ENCODE measurements at places on chromosomes 1 and 21.

DNA sequence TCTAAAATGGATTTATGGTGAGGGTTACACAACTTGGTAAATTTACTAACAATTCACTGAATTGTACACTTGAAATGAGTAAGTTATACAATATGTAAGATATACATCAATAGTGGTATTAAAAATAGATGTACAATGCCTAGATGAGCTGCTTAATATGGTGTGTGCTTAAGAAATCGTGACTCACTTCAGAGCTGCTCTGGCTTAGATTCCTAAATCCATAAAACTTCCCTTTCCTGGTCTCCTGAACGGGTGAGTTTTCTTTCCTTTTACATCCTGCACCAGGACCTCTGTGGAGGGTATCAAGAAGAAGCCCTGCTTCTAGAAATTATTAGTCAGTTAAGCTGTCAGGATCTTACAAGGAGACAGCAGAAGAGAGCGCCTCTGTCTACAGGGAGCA, 30.4 kb downstream of the H3-3A start:
- DNase-seq: no peak

- DNase-seq: no peak
Measured at GRCh38 chr1:27405074-27405473, 12.7 kb downstream of the GPR3 start.

DNA sequence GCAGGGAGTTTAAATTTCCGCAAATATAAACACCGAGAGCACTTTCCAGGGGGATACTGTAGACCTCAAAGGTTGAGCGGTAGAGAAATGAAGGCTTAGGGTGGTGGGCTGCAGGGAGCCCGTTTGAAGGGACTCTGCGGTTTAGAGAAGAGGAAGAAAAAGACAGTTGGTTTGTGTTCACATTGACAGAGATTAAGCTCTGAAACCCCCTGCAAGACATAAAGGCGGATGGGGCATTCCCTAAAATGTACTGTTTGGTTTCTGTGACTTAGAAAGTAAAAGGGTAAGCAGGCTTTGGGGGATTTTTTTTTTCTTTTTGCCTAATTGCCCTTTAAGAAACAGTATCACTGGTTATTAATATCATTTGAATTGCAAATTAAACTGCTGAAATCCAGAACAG, 1.3 kb downstream of the KAZN start:
- DNase-seq: no peak

GRCh38 chr1:145736191-145736590, 16.9 kb downstream of the CD160 start:
- no peak for DNase-seq

DNA sequence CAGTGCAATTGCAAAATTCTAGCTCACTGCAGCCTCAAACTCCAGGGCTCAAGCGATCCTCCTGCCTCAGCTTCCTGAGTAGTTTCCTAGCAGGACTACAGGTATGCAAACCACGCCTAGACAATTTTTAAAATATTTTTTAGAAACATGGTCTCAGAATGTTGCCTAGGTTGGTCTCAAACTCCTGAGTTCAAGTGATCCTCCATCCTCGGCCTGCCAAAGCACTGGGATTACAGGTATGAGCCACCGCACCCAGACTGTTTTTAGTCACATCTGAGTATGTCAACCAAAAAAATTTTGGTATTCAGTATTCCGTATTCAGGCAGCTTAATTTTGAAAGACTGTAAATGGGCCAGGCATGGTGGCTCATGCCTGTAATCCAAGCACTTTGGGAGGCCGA, 11.2 kb downstream of the TARBP1 start:
- DNase-seq: no peak

DNA sequence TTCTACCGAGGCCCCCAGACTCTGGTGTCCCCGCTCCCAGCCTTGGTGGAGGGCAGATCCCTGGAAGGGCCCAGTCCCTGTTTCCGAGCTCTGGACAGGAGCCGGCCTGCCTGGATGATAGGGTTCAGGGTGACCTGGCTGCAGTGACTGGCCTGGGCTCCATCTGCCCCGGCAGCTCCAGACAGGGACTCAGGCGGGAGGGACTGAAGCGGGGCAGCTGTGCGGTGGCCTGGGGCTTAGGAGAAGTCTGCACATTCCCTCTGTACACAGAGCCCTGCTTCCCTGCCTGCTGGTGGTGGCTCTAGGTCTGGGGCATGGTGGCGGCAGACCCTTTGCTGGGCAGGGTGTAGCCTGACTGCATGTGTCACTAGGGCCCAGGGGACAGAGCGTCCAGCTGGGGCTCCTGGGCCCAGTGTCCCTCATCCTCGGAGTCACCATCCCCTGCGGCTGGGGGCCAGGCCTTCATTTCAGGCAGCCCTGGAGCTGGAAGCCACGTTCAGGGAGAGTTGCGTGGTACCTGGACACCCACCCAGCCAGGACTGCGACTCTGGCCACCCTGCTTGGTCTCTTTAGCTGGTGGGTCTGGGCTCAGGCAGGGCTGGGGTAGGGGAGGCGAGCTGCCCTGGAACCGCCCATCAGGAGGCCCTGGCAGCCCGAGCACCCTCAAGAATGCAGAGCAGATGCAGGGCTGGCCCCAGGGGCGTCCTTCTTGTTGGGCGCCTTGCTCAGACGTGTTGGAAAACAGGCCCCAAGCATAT, 9.6 kb downstream of the ARHGEF16 start:
- no peak for DNase-seq

DNA sequence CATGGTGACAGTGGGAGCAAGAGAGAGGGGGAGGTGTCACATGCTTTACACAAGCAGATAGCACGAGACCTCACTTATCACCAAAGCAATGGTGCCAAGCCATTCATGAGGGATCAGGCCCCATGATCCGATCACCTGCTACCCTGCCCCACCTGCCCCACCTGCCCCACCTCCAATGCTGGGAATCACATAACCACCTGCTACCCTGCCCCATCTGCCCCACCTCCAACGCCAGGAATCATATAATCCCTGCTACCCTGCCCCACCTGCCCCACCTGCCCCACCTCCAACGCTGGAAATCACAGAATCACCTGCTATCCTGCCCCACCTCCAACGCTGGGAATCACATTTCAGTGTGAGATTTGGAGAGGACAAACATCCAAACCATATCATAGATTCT, 10.6 kb upstream of the AIRE start:
- no peak for DNase-seq

DNA sequence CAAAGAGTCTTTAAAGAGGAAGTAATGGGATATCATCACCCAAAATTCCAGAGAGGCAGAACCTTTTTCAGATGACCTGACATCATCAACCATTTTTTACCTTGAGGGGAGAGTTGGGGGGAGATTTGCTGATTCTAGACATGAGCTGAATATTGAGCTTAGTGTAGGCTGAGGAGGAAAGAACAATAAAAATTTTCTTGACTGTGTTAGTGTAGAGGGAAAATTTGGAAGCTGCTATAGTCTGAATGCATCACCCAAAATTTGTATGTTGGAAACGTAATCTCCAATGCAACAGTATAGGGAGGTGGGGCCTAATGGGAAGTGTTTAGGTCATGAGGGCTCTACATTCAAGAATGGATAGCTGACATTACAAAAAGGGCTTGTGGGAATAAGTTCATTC, 17.8 kb upstream of the CD84 start:
- DNase-seq: no peak

DNA sequence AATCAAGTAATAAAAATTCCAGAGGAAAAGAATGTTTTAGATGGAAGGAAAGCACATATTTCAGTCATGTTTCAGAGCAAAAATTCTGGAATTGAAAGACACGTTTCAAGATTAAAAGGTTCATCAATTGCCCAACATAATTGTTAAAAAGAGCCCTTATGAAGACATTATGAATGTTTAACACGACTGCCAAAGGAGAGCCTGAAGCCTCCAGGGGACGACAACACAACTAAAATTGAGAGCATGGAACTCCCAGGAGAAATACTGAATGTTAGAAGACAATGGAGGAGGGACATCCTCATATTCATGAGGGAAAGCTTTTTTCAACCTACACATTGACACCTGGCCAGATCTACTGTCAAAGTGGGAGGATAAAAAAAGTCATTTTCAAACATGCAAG, 16.0 kb downstream of the OR2T11 start:
- DNase-seq: peak; percentile 9

GRCh38 chr1:23923592-23924499, 10.7 kb upstream of the CNR2 start:
- no peak for DNase-seq

GRCh38 chr21:45554477-45555175, 12.4 kb upstream of the SLC19A1 start:
- peak; percentile 57 for DNase-seq

GRCh38 chr1:3654549-3655281, 2.4 kb downstream of the TP73 start:
- DNase-seq: no peak

DNA sequence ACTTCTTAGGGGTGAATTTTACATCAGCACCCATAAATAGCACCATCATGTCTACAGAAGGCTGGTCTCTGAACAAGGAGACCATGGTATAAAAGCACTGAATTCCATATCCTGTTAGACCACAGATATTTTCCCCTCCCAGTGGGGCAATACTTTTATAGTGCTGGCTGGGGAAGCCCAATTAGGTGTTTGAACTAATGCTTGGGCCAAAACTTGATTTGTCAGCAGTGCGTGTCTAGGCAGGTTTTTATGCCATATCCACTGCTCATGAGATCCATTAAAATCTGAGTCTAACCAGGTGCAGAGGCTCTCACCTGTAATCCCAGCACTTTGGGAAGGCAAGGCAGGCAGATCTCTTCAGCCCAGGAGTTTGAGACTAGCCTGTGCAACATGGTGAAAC, 623.0 kb downstream of the NPHP4 start:
- DNase-seq: no peak

- DNase-seq: no peak
Measured at GRCh38 chr1:94020764-94021579, 100.0 kb downstream of the ABCA4 start.

DNA sequence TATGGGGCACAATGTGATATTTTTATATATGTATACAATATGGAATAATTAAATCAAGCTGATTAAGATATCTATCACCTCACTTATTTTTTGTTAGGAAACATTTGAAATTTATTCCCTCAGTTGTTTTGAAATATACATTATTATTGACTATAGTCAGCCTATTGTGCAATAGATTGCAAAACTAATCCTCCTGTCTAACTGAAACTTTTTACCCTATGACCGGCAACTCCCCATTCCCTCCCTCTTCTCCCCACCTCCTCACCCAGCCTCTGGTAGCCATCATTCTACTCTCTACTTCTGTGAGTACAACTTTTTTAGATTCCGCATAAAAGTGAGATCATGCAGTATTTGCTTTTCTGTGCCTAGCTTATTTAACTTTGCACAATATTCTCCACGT, 117.7 kb upstream of the SGIP1 start:
- DNase-seq: no peak

All from bone marrow (tissue), 2 donors.